Stimulated activated CD8-positive, alpha-beta memory T cell treated with anti-CD3 and anti-CD28 coated beads, Interleukin-15, amount 100 ng/mL, for 48 hours (primary cell): ENCODE measurements at places on chromosomes 6 and 20.

DNA sequence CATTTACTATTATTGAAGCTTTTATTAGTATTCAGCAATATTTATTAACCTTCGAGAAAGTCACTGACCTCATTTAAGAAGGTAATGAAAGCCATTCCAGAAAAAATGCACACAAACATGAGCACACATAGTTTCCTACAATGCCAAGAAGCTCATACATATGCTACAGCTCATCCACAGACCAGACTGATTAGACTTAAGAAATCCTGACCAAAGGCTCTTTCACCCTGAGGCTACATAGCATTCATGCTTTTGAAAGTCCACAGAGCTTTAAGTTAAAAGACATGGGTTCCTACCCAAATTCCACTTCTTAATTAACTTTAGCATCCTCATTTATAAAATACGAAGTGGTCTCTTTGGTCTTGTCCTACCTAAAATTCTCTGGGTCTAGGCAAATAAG, 430.4 kb downstream of the TBC1D32 start:
- no peak for DNase-seq

- no peak for DNase-seq
These were observed 53.5 kb upstream of the APCDD1L start for GRCh38 chr20:58568483-58569240.

DNA sequence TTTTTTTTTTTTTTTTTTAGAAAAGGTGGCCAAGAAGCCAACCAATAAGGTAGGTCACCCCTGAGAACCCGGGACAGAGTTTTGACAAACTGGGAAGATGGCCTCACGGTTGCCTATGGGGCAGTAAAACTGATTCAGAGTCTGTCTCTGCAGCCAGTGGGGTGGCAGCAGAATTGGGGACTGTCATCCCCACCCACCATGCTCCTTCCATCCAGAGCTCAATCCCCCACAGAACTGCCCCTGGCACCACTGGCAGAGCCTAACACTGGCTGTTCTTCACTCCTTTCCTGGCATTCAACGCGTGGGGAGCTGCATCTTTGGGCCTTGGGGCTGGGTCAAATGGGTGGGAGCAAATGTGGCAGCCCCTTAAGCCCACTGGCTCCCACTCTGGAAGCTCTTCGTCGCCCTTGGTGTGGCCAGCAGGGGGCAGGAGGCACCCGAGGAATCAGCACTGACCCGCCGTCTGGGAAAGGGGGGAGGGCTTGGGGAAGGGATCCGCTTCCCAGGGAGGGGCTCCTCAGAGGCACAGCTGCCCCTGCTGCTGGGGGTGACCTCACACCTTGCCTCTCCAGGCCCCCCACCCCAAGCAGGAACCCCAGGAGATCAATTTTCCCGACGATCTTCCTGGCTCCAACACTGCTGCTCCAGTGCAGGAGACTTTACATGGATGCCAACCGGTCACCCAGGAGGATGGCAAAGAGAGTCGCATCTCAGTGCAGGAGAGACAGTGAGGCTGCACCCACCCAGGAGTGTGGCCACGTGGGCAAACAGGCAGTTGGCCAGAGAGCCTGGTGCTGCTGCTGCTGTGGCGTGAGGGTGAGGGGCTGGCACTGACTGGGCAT, 10.4 kb downstream of the CD40 start:
- no peak for DNase-seq

- no peak for DNase-seq
These were observed 122.2 kb downstream of the AFG1L start for GRCh38 chr6:108417027-108417426.

- no peak for DNase-seq
These were observed 11.9 kb downstream of the NQO2 start for GRCh38 chr6:3011592-3011991.

GRCh38 chr6:108921547-108922361, 73.5 kb downstream of the ARMC2 start:
- DNase-seq = no peak

- DNase-seq = no peak
These were observed 629.1 kb upstream of the IMPG1 start for GRCh38 chr6:76701610-76702009.

DNA sequence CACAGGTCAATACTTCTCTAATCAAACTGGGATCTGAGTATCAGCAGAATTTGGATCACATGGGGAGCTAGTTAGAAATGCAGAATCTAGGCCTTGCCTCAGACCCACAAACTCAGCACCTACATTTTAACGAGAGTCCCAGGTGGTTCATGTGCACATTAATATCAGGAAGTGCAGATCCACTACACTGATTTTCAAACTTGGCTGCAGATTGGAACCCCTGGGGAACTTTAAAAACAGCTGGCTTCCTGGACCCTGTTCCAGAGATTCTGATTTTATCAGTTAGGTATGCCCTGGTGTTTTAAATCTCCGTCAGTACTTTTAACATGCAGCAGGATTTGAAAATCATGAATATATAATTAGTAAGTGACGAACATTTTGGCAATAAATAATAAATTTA, 1.9 kb upstream of the CST8 start:
- DNase-seq = no peak

- no peak for DNase-seq
These were observed 68.2 kb downstream of the KHDRBS2 start for GRCh38 chr6:62217866-62218265.

DNA sequence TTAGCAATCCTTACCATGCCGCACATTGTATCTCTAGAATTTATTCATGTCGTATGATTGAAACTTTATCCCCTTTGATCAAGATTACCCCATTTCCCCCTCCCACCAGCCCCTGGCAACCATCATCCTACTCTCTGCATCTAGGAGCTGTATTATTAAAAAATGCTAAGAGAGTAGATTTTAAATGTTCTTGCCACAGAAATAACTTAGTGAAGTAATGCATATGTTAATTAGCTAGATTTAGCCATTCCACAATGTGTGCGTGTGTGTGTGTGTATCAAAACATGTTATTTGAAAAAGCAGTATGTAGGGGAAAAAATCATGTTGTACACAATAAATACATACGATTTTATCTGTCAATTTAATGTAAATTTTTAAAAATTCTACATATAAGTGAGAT, 11.9 kb upstream of the SPINT3 start:
- no peak for DNase-seq

GRCh38 chr6:113893451-113893850, 36.3 kb downstream of the MARCKS start:
- DNase-seq = no peak

GRCh38 chr20:24970030-24970553, 21.0 kb downstream of the CST7 start:
- no peak for DNase-seq

DNA sequence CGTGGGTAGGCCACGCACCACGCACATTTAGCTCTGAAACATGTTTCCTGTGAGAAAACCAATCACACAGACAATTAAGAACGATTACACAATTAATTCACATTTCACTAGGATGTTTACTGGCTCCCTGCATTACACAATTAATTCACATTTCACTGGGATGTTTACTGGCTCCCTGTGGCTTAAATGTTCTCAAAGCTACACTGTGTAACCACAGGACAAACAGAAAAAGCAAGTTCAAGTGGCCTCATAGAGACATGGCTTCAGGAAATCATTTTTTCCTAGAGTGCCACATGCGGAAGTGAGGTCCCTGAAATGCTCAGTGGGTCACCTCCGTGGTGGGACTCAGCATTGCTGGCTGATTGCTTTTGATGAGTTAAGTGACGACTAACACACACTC, 61.7 kb upstream of the XRN2 start:
- no peak for DNase-seq

DNA sequence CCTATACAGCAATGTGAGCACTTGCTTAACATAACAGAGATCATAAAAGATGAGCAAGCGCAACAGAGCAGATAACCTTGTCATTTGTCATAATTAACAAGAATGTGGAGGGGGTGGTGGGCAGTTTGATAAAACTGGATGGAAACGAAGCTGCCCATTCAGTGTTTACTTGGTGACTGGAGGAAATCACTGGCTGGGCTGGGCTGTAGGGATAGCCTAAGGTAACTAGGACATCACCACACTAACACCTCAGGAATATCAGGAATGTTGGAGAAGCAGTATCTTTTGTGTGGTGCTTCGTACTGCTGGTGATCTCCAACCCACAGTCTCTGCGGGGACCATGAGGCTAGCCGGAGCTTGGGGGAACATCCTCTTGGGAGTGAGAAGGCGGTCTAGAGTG, 218.4 kb downstream of the HIVEP2 start:
- no peak for DNase-seq

DNA sequence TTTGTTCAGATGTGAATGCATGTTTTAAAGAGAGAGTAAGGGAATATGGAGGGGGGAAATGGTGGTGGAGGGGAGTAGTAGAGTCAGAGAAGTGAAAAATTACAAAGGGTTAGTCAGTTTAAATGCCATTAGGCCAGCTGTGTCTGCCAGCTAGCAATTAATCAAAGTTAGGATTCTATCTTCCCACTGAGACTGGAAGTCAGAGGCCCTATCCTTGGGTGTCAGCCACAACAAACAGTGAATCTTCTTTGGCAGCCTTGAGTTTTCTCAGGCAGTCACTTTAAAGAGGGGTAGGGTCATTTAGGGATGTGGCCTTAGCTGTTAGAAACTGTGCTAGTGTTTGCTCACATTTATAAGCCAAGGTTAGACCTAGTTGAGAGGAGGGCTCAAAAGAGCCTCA, 120.5 kb upstream of the BTBD3 start:
- DNase-seq = no peak

DNA sequence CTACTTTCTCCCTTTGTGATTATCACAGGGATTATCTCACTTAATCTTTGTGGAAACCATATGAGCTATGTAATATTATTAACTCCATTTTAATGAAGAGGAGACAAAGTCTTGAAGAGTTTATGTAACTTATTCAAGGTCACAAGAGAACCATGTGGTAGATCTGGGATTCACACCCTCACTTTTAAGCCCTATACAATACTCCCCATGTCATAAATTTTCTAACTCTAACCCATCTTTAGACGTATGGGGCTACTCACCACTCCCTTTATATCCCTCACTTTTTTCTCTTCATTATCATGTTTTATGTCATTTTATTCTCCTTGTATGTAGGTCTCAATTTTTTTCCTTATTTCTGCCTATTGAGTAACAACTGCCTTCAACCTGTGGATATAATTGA, 126.4 kb upstream of the AHI1 start:
- no peak for DNase-seq

DNA sequence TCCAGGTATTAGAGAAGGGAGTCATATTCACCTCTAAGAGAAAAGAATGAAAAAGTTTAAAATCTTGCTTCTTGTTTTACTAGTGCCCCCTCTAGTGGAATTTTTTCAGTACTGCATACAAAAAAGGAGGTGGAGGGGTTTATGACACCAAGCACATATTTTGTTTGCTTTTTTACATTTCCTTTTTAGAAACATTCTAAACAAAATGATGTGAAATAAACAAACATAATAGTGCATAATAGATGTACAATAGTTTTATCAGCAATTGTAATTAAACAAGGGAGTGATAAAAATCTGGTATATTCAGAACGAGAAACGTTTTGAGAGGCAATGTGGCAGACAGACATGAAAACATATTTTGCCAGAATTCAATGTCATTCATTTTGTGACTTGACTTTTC, 111.0 kb upstream of the TFAP2D start:
- DNase-seq = no peak

DNA sequence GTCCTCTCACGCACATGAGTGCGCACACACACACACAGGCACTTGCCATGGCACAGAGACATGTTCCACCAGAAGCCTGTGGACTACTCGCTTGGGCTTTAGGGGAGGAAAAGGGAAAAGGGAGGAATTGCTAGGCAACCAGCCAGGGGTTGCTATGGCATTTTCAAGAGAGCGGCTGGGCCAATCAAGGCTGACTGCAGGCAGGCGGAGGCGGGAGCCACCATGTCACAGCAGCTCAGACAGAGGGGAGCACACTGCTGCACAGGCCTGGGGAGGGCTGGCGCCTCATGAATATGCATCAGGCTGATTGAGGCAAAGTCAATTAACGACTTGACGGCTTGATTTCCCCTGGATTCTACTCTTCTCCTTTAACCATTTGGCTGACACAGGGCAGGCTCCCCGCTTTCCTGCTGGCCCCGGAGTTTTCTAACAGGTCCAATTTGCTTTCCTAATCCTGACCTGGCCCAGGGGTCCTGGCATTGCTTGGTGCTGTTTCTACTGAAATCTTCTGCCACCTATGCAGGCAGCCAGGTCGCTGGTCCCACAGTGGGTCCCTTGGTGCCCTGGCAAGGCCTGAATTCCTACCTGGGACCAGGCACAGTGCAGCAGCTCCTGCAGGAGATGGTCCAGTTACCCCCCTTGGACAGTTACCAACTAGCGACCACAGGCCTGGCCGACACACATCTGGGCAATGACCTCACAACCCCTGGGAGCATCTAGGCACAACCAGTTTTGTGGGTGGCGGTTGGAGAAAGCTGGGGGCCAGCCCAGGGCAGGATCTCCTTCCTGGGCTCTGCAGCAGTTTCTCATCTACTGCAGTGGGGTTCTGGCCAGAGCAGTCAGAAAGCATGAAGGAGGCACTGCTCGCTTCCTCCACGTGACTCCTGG, 52.1 kb downstream of the YTHDF1 start:
- DNase-seq = no peak

DNA sequence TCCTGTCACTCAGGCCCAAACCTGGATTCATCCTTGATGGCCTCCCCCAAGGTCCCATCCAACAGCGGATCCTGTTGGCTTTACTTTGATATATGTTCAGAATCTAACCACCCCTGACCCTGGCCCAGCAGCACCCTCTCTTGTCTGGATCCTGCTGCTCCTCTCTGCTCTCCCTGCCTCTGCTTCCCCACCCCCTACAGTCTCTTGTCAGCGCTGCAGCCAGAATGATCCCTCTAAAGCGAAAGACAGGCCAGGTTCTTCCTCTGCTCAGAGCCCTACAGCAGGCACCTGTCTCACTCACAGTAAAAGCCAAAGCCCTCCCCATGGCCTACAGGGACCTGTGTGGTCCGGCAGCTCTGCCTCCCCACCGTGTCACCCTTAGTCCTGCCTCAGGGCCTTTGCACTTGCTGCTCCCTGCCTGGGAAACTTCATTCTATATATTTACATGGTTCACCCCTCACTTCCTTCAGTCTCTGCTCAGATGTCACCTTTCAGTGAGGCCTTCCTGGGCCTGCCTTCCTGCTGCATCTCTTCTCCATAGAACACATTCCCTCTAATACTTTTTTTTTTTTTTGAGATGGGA, 37.4 kb upstream of the KCNB1 start:
- no peak for DNase-seq

DNA sequence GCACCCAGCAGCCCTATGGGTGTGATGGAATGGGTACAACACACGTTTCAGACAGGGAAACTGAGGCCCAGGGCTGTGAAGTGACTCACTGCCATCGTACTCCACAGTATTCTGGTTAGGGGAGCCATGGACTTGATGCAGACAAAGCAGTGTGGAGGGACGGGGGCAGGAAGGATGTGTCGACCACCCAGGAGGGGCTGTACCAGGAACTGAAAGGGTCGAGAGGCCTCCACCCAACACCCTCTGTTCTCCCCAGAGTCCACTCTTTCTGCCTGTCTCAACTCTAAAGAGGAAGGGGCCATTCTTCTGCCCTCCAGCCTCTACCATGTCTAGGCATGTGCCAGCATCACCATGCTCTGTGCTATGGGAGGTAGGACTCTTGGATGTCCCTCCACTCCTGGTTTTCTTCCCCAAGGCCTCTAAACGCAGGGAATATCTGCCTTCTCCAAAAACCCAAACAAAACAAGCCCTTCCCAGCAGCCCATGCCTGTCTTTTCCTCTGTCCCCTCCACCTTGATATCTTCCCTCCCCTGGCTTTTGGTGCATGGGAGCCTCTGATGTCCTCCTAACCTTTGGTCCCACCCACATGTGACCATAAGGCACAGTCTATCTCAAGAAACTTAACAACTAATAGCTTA, 7.4 kb downstream of the SLC22A1 start:
- DNase-seq = no peak

- DNase-seq = no peak
These were observed 125.9 kb downstream of the EPHA7 start for GRCh38 chr6:93293460-93293859.

GRCh38 chr6:12241493-12242175, 48.5 kb upstream of the EDN1 start:
- DNase-seq = no peak
